ENCODE measurements at places on chromosomes 16 and 17. TPM values are rescaled to one million over a fixed set of nuclear protein-coding genes. Genes with fewer than 3 reads are reported as not detected.

The KRTAP16-1 gene
- total RNA-seq = not detected

The TPSG1 gene
- total RNA-seq = 0.24 TPM

The HCRT gene
- total RNA-seq = not detected

The SNN gene
- total RNA-seq = 19.1 TPM

The B4GALNT2 gene
- 0.04 TPM for total RNA-seq

The PIRT gene
- not detected for total RNA-seq

The KCNH6 gene
- total RNA-seq = not detected

The TNFRSF17 gene
- total RNA-seq = 0.24 TPM

The PDILT gene
- not detected for total RNA-seq

The CNGB1 gene
- 0.32 TPM for total RNA-seq

The PLK1 gene
- total RNA-seq = 29.9 TPM

The SCNN1B gene
- 68.1 TPM for total RNA-seq

All from esophagus mucosa (tissue), 1 donor.